Mucosa of gallbladder (tissue), 1 donor: ENCODE measurements at places on chromosomes 12 and 14. TPM values are rescaled to one million over a fixed set of nuclear protein-coding genes. Genes with fewer than 3 reads are reported as not detected.
A peak's percentile ranks its signal among the peaks of the same experiment; 100 is the strongest.

DNA sequence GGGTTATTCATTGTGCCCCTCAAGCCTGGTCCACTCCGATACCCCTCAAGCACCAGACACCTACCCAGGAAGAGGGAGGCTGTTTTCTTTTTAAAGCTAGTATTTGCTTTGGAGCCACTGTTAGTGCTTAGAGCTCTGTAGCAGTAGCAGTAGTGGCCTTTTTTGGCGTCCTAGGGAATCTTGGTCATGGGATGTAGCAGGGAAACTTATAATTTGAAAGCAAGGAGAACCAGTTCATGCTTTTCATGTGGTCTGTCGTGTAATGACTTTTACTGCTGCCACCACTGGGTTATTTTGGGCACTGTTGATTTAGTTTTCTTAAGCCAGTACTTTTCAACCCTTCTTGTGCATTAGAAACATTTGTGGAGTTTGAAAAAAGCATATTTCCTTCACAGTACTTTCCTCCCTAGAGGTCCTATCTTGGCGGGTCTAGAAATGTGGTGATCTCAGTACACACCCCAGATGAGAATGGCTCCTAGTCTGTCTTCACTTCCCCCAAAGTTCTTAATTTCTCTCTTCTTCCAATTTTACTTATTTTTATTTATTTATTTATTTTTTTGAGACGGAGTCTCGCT is 49.7 kb downstream of the MARK3 start:
- DNase-seq, result no peak

DNA sequence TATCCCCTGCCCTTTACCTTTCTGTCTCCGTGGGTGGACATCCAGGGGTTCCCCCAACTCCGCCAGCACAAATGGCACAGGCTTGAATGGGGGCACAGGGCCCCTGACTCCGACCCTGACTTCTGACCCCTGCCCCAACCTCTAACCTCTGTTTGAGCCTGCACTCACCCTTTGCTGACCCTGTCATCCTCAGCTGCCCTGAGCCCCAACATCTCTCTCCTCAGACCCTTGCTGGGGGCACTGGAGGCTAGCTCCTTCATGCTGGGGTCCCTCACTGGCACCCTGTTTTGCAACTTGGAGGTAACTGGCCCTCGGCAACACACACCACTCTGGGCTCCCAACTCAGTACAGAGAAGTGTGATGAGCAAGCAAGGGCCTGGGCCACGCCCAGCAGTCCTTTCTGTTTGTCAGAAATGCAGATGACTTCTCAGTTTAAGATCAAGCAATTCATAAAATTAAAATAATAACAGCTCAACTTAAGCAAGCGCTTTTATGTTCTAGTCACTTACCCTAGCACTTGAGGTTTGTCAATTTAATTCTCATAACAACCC is 2.1 kb downstream of the IFI27 start:
- no peak for DNase-seq

SERPINA12 gene
- not detected for total RNA-seq

KITLG gene
- 30.5 TPM for total RNA-seq

KRT6C gene
- not detected for total RNA-seq

- peak; percentile 28 for DNase-seq
Observed at GRCh38 chr12:49622501-49623141, 740 bp upstream of the PRPF40B start.

KRT80 gene
- total RNA-seq, result 15.5 TPM

DNA sequence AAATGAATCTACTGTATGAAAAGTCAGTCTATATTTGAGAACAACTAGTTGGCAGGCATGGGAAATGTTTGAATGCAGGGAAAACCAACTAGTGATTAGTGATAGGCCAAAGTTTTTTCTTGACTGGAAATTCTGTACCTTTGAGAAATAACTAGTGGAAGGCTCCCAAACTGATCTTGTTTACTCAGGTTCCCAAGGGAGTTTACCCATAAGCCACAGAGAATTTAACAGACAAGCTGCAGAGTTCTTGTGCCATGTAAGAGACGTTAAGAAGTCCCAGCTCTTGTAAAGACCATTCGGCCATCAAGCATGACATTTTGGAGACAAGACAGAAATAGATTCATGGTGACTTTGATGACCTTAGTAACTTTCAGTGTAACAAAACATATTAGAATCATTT is 1882.8 kb upstream of the SEL1L start:
- DNase-seq, result no peak

PKP2 gene
- 39.3 TPM for total RNA-seq

ZFHX2 gene
- 12.5 TPM for total RNA-seq

- no peak for DNase-seq
Observed at GRCh38 chr14:20603813-20604690, 12.9 kb upstream of the RNASE12 start.

- no peak for DNase-seq
Observed at GRCh38 chr12:107788690-107789458, 14.4 kb downstream of the ASCL4 start.

AMIGO2 gene
- total RNA-seq, result 32.7 TPM

ITGA7 gene
- total RNA-seq, result 152 TPM

PDE6H gene
- not detected for total RNA-seq

DNA sequence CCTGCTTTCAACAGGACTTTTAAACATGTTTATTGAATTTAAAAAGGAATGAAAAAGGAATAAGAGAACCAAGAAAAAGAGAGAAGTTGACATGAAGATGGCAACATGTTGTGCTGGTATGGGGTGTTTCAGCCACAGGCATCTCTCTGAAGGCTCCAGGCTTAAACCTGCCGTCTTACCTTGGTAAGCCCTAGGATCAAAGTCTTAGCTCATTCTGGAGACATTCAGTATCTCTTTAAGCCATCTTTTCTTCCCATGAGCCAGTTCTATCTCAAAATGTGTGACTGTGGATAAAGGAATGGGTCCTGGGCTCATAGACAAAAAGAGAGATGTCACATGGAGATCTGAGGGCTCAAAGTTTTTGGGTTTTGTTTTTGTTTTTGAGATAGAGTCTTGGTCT is 1.6 kb upstream of the TFCP2 start:
- no peak for DNase-seq

GRCh38 chr12:3694673-3695072 is 58.2 kb downstream of the CRACR2A start:
- no peak for DNase-seq

GRCh38 chr14:99688210-99688581 is 4.1 kb downstream of the CYP46A1 start:
- DNase-seq, result peak; percentile 7

RAD9B gene
- total RNA-seq, result 0.35 TPM

PIGH gene
- 41.5 TPM for total RNA-seq

- DNase-seq, result no peak
Observed at GRCh38 chr12:62468397-62468796, 1.8 kb downstream of the MON2 start.

ART4 gene
- total RNA-seq, result 3.2 TPM

DNA sequence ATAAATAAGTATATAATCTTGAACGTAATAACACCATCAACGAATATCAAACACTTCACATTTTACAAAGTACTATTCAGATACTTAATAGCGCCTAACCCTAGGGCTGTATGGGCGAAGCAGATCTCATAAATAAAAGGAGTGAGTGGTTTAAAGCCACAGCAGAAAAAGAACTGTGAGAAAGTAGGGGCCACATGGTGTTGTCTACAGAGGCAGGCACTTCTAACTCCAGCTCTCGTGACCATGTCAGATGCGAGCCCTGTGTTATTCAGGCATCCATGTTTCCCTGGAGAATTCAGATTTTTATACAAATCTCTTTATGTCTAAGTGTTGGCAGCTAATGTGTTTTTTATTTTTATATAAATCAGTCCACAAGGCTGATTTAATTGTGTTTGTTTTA is 212.2 kb downstream of the FBXL14 start:
- DNase-seq, result no peak

DNA sequence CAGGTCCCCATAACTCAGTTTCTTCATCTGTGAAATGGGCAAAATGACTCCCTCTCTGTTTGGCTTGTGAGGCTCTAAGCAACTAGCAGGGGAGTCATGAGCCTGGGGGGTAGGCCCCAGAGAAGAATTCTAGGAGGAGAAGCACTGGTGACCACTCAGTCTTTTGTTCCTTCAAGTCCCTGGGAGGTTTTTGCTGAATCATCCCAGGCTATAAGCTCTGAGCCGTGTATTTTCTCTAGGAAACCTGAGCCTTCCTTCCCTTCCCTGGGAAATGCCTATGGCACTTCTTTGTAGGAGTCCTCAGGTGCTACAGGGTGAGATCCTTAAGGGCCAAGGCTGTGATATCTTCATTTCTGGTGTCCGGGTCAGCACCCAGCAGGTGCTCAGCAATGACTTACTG is 4.5 kb downstream of the RPH3A start:
- no peak for DNase-seq

NABP2 gene
- total RNA-seq, result 39.2 TPM

GRCh38 chr14:91111443-91111842 is 2.4 kb upstream of the DGLUCY start:
- DNase-seq, result no peak

HELB gene
- 3.6 TPM for total RNA-seq

DNA sequence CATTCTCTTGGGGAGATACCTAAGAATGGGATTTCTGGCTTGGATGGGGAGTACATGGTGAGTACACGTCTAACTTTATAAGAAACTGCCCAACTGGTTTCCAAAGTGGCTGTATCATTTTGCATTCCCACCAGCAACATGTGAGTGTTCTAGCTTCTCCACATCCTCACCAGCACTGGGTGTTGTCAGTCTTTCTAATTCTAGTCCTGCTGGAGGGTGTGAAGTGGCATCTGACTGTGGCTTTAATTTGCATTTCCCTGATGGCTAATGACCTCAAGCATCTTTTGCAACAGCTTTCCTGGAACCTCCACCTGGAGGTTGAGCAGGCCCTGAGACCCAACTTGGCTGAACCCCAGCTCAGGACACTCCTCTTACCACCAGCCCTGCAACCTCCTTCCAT is 17.8 kb downstream of the SELPLG start:
- no peak for DNase-seq

- no peak for DNase-seq
Observed at GRCh38 chr14:105861985-105862465, 335.6 kb downstream of the TMEM121 start.

DEPDC4 gene
- 2.1 TPM for total RNA-seq

CELA1 gene
- not detected for total RNA-seq

RAD51AP1 gene
- 1.1 TPM for total RNA-seq

DNA sequence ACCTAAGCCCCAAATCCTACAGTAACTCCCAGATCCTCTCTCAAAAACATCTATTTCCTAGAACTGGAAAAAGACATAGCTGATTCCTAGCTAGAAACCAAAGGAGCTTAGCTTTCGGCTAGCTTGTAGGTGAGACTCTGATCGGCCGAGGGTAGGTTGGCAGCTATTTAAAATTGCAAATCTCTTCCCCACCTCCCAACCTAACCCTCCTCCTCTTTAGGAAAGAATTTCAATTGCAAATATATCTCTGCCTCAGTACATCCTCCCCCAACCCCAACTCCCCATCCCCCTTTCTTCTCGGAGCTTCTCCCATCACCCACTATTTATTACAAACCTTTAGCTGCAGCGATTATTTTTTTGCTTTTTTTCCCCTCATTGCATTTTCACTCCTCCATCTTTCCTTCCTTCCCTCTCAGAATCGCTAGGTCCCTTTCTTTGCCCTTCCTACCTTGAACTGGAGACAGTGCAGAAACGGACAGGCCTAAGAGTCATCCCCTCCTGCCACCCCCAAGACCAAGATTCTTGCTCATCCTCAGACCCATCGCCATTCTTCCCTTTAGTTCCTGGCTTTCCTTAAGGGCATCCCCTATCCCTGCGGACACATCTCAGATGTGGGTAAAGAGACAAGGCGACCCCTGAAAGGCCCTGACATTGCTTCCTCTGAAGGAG is 13.4 kb downstream of the ZFHX2 start:
- no peak for DNase-seq

DNA sequence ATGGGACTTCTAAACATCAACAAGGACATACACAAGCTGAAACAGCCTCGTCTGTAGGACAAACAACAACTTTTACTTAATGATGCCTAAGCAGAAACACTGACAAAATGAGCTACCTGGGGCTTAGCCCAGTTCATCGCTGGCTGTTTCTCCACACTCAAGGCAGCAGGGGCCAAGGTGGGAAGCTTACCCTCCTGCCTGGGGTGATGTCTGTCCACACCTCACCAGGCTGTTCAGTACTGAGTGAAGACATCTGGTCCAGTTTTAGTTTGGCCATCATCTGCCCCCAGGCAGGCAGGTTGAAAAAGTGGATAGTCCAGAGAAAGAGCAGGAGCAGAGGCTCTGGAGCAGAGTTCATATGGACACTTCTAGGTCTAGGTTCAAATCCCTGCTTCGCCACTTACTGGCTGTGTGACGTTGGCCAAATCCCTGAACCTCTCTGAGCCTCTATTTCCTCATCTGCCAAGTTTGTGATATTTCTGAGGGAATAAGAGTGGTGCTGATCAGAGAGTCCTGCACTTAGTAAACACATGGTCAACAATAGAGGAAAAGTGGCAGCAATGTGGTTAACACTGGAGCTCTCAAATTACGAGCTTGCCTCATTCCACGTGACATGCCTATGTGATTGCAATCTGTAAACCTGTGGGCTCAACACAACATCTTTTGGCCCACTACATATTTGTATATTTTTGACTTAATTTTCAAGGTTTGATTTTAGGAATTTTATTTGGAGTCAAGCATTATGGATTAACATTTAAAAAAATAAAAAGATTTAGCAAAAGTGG is 720.1 kb upstream of the TMEM132C start:
- DNase-seq, result no peak
